ENCODE measurements at places on chromosomes 3 and 15.

- DNase-seq: no peak
Measured at GRCh38 chr3:179036626-179037300, 34.8 kb downstream of the ZMAT3 start.

DNA sequence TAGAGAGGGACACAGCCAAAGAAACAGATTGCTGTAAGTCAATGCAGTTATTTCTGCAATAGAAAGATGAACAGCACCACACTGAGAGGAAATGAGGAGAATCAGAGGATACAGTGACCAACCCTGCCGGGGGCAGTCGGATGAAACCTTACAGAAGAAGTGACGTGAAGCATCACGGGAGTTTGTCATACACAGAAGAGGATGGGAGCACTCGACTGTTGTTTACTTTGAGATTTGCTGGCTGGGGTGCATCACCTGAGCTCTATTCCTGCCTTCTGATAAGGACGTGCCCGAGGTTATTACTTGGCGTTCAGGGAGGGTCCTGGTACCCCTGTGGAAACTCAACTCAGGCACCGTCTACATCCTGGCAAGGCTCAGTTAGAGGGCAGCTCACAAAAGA is 45.4 kb downstream of the MAGEF1 start:
- no peak for DNase-seq

DNA sequence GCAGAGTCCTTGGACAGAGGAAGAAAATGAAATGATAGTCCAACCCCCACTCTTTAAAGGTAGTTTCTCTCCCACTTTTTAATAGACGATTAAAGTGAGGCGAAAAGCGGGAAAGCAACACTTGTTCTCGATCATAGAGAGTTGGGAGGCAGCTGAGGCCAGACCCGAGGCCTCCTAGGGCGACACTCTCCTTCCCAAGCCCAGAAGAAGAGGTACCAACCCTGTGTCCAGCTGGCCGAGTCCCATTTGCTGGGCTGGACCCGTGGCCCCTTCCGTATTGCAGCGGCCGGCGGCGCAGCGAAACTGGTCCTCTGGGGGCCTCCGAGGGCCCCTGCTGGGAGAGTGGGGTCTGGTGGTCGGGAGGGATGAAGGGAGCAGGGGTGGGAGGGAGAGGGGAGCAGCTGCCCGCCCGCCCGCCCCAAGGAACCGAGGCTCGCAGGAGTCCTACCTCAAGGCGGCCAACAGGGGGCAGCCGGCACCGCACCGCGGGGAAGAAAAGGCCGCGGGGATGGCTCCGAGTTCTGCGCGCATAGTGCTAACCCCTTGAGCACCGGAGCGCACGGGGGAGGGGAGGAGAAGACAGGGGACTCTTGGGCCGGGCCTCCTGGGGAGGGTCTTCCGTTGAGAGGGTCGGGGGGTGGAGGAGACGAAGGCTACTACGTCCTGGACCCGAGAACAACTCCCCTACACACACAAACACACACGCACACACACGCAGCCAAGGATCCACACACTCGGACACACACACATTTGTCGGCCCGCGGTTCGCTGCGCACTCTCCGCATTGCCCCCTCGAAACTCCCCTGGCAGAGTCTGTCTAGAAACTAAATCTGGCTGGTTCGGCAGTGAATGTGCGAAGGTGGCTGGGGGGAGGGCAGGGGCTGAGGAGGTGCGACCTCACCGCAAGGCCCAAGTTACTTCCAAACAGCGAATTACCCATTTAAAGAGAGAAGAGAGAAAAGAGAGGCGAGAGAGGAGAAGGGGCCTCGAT is 2.0 kb downstream of the WNT5A start:
- DNase-seq: peak; percentile 51

DNA sequence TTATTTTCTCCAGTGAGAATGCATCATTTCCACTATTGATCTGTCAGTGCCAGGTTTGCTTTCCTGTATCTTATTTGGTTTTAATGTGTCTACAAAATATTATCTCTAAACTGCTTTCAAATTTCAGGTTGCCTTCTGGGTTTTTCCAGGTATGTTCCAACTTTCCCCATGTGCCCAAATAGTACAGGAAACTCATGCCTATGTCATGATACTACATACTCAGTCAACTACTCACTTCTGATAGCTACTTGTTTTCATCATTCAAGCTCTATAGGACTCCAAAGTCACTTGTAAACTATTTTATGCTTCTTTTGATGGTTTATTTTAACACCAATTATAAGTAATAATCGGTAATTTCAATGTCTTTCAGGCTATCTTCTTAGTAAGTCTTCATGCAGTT is 134.8 kb upstream of the TTC14 start:
- no peak for DNase-seq

DNA sequence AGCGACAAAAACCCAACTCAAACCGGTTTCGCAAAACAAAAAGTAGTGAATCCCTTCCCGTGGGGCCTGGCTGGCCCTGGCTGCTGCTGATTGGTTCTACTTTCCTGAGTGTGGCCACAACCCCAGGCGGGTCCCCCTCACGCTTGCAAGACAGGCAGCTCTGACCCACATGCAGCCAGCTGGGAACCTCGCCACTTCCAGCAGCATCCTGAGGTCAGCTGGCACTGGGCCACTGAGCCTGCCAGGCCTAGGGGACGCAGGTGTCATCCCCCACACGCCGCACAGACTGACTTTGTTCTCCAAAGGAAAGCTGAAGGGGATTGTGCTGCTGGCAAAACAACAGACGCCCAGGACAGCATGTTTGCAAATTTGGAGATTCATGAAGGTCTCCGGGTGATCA is 111.1 kb downstream of the TPRA1 start:
- no peak for DNase-seq

- no peak for DNase-seq
Measured at GRCh38 chr15:82014989-82015388, 30.8 kb downstream of the MEX3B start.

GRCh38 chr3:177150970-177151627 is 46.2 kb downstream of the TBL1XR1 start:
- no peak for DNase-seq

- no peak for DNase-seq
Measured at GRCh38 chr15:92455271-92455670, 61.6 kb downstream of the ST8SIA2 start.

DNA sequence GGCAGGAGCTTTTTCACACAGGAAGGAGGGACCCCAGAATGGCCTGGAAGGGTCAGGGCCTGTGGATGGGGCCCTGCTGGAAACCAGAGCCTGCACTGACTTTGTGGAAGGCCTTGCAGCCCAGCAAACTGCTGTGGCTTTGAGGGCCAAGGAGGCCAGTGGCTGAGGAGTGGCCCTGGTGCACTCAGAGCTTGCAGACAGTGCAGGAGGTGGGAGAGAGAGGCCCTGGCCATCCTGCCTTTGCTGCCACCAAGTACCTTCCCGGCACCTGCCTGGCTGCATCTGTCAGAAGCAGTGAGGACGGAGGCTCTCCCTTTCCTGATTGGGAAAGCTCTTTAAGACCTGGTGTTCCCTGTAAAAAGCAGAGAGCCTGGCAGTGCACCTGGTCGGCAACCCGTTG is 6.4 kb downstream of the PSTPIP1 start:
- no peak for DNase-seq

GRCh38 chr3:152175528-152175889 is 93.2 kb upstream of the MBNL1 start:
- DNase-seq: no peak
